Glomerular endothelial cell (primary cell): ENCODE measurements at places on chromosomes 2 and 18.

GRCh38 chr2:181058378-181059269, 78.2 kb downstream of the UBE2E3 start:
- no peak for DNase-seq

DNA sequence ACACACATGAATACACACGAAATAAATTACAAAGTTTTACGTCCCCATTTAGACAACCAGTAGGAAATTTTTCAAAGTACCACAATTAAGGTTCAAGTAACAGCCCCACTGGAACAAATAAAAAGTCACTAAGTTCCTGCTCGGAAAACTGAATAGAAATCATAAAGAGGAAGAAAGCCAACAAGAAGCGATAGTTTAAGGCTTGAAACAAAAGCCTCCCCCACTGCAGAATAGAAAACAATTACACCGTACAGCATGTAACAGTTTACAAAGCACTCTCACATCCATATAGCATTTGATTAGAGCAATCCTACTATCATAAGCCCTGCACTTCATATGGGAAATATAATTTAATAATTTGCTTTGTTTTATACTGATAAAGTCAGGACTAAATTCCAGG, 15.5 kb downstream of the KLF7 start:
- DNase-seq, result no peak

- no peak for DNase-seq
These were observed 494.4 kb downstream of the SOX11 start for GRCh38 chr2:6186332-6187151.

- DNase-seq, result no peak
These were observed 17.0 kb downstream of the BZW1 start for GRCh38 chr2:200828572-200829257.

- DNase-seq, result no peak
These were observed 137.0 kb upstream of the NCKAP5 start for GRCh38 chr2:133705287-133705686.

DNA sequence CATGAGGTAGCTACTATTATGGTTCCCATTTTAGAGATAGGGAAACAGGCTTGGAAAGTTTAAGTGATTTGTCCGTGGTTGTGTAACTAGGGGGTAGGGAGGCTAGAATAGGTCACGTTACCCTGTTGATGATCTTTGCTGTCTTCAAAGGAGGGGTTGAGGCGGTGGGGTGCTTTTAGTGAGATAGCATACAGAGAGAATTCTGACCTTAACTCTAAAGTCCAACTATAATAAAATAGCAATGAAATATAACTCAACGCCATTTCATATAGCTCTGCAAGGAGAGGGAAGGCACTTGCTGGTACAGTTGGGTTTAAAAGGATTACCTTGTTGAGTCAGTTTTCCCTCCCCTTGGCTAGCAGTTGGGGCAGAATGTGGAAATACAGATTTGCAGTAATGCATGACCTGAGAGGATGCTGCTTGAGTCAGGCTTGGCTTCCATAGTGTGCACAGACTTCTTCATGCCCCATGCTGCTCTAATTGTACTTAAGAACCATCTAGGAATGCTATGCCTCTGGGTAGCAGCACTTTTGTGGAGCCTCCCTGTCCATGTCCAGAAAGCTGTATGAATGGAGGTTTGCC, 143.9 kb downstream of the LTBP1 start:
- no peak for DNase-seq

- DNase-seq, result no peak
These were observed 476.3 kb downstream of the TRIB2 start for GRCh38 chr2:13193075-13193474.

DNA sequence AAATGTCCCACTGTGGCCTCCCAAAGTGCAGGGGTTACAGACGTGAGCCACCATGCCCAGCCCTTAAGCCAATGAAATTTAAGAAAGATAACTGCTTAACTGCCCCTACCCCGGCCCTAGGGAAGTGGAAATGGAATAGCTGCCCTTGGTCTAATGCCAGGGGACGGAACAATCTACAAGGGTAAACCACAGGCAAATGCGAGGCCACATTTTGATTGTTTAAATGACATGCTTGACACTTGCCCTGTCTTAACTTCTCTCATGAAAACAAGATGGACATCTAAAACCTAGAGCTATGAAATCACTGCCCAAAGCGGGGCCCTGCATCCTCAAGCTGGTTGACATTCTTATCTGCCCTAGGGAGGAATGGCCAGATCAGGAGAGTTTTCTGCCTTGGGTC, 5.5 kb upstream of the ITSN2 start:
- DNase-seq, result no peak

DNA sequence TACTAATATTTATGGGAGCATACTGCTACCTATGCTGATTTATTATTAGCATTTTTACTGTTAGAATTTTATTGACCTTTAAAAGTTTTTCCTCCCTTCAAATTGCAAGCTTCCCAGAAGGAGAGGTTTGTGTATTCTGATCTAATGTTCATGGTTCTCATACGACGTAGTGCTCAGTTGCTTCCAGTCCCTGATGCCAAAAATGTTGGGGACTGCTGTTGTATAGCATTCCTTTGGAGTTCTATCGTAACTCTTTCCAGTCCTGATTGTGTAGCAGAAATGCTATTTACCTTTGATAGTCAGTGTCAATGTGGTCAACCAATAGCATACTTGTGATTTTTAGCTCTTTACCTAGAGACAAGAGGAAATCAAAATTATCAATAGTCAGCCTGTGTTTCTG, 69.5 kb upstream of the ZSWIM2 start:
- no peak for DNase-seq

DNA sequence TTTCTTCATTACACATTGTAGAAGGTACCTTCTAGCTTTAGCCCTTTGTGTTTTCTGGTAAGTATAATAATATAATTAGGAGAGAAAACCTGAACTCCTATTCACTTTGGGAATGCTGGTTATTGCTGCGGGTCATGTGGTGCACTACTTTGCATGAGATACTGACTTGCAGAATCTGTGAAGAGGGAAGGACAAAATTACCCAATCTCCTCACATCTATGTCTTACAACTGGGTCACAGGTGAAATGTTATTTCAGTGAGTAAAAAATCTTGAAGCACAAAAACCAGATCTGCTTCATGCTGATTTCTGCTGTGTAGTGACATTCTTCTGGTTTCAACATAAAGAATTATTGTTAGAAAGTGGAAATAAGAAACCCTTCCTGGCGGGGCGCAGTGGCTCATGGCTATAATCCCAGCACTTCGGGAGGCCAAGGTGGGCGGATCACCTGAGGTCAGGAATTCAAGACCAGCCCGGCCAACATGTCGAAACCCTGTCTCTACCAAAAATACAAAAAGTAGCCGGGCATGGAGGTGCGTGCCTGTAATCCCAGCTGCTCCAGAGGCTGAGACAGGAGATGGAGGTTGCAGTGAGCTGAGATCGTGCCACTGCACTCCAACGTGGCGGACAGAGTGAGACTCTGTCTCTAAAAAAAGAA, 211.0 kb upstream of the REG3G start:
- no peak for DNase-seq

GRCh38 chr2:218010984-218011652, 8.3 kb upstream of the TNS1 start:
- DNase-seq, result no peak

GRCh38 chr2:160389875-160390274, 103.7 kb downstream of the RBMS1 start:
- no peak for DNase-seq

- no peak for DNase-seq
These were observed 54.7 kb downstream of the EMILIN2 start for GRCh38 chr18:2901423-2901985.

DNA sequence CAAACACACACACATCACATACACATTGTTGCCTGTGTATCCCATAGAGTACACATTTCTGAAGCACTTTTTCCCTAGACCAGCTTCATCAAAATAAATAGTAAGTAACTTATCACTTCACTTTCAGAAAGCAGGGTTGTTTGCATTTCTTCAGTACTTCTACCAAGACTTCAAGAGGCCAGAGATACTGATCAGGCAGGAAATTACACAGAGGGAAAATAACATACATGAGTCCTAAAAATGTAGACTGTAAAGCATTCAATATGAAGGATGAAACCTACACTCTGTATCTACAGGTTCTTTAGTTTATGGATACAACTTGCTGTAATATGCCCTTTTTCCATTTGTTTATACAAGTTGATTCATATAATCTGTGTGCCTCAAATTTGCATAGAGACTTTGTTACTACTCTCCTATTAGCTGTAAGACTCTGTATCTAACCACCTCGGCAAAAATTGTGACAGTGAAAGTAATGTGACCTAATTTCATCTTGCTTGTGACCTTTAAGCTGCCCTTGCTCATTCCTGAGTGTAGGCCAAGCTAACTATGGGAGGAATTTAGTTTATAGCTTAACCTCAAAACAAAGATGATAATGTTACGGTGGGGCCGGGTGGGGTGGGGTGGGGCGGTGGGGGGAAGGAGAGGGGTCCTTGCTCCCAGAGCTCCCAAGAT, 228.9 kb upstream of the SPOPL start:
- DNase-seq, result no peak
